Naive thymus-derived CD4-positive, alpha-beta T cell (primary cell): ENCODE measurements at places on chromosomes 7 and 10. TPM values are rescaled to one million over a fixed set of nuclear protein-coding genes. Genes with fewer than 3 reads are reported as not detected.

LLCFC1 gene
- total RNA-seq = not detected

PTPN12 gene
- total RNA-seq = 22.1 and 24.2 TPM in 2 replicates

CCL26 gene
- not detected for total RNA-seq

- no peak for DNase-seq
Observed at GRCh38 chr10:64617085-64617484, 1095.9 kb downstream of the REEP3 start.
